ENCODE measurements at places on chromosomes 16 and 17.

DNA sequence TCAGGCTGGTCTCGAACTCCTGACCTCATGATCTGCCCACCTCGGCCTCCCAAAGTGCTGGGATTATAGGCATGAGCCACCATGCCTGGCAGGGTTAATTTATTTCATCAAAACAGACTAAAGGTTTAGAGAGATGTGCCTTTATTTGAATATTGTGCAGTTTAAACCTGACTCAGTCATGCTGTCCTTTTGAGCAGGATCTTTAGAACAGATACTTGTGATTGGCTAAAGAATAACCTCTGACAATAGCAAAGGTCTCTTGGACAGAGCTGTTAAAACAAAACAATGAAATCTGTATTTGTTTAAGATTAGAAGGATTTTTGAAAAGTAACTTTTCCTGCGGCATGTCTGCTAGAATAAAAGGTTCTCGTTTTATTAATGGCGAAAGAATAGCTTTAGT is 36.0 kb downstream of the ZNF207 start:
- DNase-seq: no peak

DNA sequence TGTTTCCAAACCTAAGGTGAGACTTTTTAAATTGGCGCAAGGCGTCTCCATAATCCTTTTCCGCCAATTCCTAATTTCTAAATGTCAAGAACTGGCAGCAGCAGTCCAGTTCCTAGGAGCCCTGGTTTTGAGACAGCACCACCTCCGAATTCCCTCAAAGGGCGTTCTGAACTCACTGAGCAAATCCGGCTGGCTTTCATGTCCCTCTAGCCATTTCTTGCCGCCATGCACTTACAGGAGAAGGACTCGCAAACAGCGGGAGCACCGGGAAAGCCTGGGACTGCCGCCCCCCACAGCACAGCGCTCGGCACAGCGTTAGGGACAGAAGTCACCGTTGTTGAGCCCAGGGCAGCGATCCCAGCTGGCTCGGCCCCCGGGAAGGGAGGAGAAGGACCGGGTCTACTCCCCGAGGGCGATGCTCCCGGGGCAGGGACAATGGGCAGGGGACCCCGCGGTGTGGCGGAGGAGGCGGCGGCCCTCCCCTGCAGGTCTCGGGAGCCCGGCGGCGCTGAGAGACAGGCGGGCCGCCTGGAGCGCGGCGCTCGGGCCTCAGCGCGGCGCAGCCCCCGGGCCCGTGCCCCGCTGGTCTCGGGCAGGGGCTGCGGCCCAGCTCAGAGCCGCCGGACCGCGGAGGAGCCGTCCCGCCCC is 545 bp downstream of the ARHGAP17 start:
- DNase-seq: no peak

- peak; percentile 29 for DNase-seq
Observed at GRCh38 chr17:51461578-51462004, 201.2 kb downstream of the UTP18 start.

- DNase-seq: peak; percentile 49
Observed at GRCh38 chr17:48510761-48511604, 19.8 kb downstream of the HOXB1 start.

- DNase-seq: no peak
Observed at GRCh38 chr16:74249254-74249653, 47.4 kb upstream of the PSMD7 start.

DNA sequence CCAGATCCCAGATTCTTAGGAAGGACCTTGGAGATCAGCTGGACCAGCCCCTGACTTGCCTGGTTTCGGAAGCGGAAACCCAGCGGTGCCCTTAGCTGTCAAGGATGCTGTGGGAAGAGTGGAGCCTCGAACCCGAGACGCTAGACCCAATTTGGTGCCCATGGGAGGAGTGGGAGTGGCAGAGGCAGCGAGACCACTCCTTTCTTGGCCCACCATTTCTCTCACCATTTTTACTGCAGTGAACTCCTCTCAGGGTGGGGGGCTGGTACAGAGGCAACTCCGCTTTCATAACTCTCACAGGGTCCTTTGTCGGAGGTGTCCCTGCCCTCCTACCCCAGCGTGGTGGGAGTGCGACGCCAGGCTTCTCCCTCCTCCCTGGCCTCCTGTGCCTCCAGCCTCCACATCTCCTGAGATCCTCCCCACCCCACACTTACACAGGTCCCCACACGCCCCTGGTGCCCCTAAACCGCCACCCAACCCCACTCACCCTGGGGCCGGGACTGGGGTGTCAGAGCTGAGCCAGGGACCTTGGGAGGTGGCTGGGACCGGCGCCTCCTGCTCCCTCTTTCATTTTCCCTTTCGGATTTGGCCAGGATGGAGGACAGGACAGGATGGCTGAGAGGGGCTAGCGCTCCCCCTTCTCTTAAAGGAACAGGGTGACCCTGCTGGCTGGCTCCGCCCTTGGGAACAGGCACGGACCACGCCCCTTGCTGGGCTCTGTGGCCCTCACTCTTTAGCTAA is at the start of gene GJD3:
Gene GJD3 (minus strand): TSS at position 617 of the 741 bp plus-strand sequence. CDS start 922 bp downstream, outside the sequence.
- DNase-seq: no peak

DNA sequence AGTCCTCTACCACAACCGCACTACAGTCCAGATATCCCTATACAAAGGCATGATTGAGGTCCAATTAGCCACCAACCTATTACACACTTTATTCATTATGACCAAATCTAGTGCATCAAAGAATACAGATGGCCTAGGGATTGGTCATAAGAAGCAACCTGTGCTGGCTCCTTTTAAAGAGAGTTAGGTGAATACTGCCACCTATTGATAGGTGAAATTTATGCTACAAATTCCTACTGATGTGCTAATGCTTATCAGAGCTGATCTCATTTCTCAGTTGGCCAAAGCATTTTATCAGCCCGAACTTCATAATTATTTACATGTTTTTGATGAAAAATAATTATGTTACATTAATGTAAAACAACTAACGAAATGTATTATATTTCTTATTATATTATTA is 166.3 kb downstream of the ANKFN1 start:
- no peak for DNase-seq

DNA sequence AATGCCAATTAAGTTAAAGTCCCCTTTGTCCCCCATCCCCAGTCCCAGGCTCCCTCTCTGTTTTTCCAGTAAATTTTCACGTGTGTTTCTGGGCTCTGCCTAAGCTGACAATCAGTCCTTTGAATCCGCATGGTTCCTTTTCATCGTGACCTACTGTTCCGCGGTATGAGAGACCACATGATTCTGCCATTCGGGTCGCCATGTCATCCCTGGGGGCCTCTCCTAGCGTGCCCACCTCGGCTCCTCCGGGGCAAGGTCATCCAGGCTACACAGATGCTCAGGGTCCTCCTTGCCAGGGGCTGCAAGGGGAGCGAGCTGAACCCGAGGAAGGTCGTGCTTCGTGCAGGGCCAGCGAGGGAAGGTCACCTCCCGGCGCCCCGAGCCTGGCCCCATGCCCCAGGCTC is 157.6 kb downstream of the RAB11FIP4 start:
- no peak for DNase-seq

GRCh38 chr17:28394337-28395116 is 11.5 kb downstream of the SLC46A1 start:
- DNase-seq: no peak

DNA sequence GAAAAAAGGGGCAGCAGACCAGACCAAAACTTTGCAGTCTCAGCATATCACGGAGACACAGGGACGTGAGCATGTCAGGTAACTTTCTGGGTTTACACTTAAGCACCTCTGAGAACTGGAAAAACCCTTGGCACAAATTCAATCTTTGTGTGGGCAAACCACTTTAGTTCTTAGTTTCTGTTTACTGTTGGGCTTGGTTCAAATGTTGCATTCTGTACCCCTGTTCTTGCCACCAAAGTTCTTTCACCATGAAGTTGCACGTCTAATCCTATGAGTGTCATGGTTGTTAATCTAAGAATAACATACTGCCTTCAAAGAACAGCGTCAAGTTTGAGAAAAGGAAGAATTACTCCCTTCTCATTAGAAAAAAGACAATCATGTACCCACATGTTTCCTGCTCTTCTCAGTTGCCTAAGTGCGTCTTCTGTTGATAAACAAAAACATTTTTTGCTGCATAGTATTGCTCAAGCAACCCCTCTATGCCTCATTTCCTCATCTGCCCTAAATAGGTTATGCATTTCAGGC is 11.6 kb downstream of the KRT33A start:
- no peak for DNase-seq

- no peak for DNase-seq
Observed at GRCh38 chr17:4040784-4041183, 76.5 kb upstream of the ATP2A3 start.

- no peak for DNase-seq
Observed at GRCh38 chr16:11977376-11978041, 975 bp downstream of the SNX29 start.

GRCh38 chr17:79007504-79008381 is 1.8 kb downstream of the CANT1 start:
- no peak for DNase-seq

DNA sequence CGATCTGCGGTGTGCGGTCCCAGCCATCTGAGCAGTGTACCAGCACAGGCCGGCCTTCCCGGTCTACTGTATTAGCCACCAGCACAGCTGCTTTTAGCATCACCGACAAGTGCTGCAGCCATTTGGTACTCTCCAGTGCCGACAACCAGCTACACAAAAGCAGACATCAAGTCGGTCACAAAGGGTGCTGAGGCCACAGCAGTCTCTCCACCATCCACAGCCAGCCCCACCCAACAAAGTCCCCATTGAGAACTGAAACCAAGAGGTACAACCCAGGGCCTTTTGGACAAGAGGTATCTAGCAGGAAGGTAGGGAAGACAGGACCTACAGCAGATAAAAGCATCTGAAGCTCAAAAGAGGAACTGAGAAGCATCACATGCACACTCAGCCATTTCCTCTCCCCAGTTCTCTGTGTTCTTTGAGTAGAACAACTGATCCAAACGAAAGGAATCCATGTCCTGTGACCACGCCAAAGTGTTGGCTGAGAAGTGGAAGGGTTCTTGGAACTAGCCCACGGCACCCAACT is 9.5 kb downstream of the MTMR4 start:
- no peak for DNase-seq

DNA sequence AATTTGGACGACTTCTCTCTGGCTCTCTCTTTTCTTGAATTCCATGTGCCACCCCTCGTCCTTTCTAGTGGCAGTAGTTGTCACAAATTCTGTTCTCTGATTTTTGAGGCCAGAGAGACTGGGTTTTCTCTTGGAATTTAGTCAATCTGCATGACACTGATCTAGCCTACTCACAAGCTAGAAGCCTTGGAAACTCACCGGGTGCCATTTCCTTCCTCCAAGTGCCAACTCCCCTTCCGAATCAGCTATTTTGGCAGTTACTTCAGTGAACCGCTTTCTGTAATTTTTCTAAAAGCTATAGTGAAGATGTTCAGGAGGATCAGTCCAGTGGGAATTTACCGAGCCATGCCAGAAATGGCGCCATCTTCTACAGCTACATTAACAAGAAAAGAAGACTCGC is 228.9 kb downstream of the PMP22 start:
- no peak for DNase-seq

DNA sequence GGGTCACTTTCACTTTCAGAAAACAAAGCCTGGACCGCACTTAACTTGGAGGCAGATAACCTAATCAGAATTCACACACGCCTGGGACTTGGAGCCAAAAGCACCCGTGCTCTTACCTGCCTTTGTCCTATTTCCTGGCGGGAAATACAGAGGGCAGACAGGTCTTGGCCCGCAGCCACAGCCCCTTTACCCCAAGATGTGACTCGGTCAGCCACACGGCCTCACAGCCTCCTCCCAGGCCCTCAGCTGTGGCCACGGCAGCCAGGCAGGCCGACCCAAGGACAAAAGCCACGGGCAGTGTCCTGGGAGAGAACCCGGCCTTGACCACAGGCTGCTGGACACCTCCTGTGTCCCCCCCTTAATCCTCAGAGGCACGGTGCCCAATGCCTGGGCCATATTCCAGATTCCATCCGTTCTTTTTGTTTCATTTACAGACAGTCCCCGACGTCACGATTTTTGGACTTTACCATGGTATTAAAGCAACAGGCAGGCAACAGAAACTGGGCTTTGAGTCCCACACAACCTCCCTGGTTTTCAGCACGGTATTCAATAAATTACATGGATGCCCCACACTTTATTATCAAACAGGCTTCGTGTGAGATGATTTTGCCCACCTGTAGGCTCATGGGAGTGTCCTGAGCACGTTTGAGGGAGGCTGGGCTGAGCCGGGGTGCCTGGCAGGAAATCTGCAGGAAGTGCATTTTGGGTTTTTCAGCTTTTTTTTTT is 30.1 kb upstream of the GAA start:
- DNase-seq: no peak

- DNase-seq: no peak
Observed at GRCh38 chr16:346587-346986, 5.9 kb downstream of the AXIN1 start.

DNA sequence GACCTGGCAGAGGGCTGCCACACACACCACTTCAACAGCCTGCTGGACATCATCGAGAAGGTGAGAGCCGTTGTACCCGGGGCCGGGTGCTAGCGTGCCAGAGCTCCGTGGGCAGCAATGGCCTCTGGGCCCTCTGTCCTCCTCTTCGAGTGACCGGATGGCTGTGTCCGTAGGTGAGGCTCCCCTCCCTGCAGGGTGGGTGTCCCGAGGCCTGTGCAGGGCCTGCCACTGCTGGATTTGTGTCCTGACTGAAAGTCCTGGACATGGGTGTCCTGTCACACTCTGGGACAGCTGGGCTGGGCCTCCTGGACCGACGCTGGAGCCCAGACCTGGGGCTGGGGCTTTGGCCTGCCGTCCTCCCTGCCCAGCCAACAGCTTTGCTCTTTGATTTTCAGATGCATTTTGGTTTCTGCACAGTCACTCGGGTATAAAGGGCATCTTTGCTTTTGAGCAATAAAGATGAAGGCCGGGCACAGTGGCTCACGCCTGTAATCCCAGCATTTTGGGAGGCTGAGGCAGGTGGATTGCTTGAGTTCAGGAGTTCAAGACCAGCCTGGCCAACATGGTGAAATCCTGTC is 16.7 kb downstream of the TSC2 start:
- no peak for DNase-seq

DNA sequence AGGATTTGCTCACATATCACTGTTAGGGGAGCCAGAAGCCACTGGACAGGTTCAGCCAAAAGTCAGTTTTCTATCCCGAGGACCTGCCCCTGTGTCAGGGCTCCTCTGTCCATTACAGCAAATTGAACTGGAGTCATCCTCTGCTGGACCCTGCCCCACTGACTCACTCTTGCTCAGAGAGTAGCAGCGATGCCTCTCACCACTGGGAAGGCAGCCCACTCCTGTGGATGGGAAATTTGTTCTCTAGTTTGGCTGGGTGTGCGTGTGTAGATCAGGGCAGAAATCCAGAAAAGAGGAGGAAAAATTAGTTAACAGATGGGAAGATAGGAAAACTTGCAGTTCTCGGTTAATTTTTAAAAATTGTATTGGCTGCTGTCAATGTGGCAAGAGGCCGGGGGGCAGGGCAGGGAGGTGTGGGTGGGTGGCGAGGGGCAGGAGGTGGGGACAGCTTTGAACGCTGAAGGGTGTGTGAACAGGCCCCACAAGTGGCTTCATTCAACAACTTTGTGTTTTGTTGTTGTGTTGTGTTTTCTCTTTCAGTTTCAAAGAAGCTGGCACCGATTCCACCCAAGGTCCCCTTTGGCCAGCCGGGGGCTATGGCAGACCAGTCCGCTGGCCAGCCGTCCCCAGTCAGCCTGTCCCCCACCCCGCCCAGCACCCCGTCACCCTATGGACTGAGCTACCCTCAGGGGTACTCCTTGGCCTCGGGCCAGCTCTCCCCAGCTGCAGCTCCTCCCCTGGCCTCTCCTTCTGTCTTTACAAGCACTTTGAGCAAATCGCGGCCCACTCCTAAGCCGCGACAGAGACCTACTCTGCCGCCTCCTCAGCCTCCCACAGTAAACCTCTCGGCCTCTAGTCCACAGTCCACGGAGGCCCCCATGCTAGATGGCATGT is 33.6 kb downstream of the ELAC2 start:
- DNase-seq: no peak

GRCh38 chr17:50196036-50196435 is 5.4 kb downstream of the COL1A1 start:
- no peak for DNase-seq

All from GM18507 (cell line).